ENCODE measurements at places on chromosomes 7 and 10.

GRCh38 chr10:124197371-124198124 is 104.2 kb upstream of the CHST15 start:
- DNase-seq = no peak

- no peak for DNase-seq
Measured at GRCh38 chr10:76581506-76582256, 1055.9 kb downstream of the KCNMA1 start.

DNA sequence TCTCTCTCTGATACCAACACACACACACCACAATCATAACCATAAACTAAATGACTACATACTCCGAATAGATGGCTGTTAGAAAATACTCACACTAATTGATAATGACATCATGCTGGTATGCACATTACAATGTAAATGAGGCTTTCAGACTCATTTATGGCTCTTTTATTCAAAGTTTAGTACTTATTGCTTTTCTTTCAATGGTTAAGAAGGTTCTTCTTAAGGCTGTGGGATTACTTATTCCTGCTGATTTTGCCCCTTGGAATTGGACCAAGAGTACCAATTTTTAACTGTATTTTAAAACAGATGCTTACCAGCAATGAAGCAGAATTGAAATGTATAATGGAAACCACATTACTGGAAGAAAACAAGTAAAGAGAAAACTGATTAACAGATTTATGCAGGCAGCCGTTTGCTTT is 20.6 kb upstream of the CABCOCO1 start:
- DNase-seq = no peak

- no peak for DNase-seq
Measured at GRCh38 chr7:155001756-155002410, 1.0 kb downstream of the PAXIP1 start.

GRCh38 chr10:1732564-1732996 is 4.7 kb downstream of the ADARB2 start:
- no peak for DNase-seq
